Stimulated activated CD8-positive, alpha-beta memory T cell treated with anti-CD3 and anti-CD28 coated beads, Interleukin-2, amount 100 ng/mL, for 48 hours (primary cell): ENCODE measurements at places on chromosomes 4 and X.

DNA sequence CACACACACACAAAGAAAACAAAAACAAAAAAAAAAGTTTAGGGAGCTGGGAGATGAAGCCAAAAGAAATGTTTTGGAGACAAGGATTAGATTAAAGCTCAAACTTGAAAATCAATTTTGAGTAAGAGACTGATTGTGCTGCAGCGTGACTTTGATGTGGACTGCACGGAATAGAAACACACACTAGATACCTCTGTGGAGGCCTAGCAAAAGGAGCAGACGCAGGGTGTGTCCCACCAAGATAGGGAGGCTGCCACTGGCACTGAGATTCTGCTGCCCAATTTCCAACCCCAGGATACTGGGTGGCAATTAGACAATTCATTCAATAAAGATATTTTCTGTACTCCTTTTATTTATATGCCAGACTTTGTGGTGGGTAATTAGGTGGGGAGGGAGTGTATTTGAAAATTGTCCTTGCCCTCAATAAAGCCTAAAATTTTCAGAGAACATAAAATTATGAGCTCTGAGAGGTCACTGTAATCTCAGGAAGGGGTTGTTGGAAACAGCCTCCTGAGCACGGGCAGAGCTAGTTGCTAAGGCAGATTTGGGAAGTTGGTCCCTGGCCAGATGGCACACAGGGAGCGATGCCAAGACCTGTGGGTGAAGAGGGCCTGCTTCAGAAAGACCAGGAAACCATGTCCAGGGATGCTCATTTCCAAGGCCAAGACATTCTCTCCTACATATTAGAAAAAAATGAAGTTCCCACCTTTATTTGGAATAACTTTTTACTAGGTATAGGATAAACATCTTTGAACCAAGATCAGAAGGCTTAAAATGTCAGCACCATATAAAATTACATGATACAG, 1.9 kb upstream of the PPP3CA start:
- no peak for DNase-seq

- DNase-seq, result no peak
Observed at GRCh38 chr4:3874028-3874415, 107.8 kb downstream of the ADRA2C start.

GRCh38 chr4:166277853-166278252, 404.8 kb downstream of the TLL1 start:
- DNase-seq, result no peak

DNA sequence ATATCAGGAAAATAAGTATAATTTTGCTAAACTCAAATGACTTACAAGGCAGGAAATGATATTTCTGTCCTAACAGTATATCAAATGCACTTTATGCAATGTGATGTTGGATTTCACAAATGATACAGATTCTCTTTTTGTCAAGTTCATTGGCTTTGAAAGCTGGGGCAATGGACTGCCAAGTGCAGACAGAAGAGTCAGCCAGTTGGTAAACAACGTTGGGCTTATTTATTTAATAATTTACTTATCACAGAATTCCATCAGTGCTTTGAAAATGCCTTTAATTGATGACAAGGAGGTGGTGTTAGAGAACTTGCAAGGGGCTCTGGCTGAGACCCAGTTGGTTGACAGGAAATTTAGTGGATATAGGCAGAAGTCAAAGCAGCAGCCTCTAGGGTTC, 79.9 kb upstream of the ADGRG2 start:
- no peak for DNase-seq

DNA sequence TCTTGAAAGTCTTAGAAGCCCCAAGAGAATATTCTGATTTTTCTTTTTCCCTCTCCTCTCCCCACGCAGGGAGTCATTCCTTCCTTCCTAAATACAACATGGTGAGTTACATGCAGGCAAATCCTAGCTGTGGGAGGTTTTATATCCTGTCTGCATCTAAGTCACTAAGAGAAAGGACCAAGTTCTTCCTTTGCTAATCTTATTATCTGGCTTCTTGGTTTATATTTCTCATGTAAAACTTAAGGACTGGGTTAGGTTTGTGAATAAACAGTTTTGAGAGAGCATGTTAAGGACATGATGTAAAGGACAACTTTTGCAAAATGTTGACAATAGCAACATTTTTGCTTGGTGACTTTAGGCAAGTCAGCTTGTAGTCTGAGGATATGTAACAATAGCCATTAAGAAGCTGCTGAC, 5.1 kb upstream of the CXCL9 start:
- no peak for DNase-seq

GRCh38 chr4:7206911-7207567, 14.7 kb downstream of the SORCS2 start:
- DNase-seq, result no peak

DNA sequence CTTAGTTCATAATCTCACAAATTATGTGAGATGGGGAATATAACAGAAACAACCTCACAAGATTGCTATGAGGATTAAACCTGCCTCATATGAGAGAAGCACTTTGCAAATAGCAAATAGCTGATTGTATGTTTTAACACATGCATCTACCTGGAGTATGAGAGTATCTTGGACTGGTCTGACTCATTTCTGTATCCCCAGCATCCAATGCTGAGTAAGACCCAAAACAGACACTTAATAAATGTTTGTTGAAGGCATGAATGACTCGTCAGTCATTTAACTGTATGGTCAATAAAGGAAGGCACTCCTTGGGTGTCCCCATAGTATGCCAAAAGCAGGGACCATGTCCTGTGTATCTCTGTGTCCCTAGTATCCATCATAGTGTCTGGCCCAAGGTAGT, 350.9 kb upstream of the F9 start:
- DNase-seq, result no peak

DNA sequence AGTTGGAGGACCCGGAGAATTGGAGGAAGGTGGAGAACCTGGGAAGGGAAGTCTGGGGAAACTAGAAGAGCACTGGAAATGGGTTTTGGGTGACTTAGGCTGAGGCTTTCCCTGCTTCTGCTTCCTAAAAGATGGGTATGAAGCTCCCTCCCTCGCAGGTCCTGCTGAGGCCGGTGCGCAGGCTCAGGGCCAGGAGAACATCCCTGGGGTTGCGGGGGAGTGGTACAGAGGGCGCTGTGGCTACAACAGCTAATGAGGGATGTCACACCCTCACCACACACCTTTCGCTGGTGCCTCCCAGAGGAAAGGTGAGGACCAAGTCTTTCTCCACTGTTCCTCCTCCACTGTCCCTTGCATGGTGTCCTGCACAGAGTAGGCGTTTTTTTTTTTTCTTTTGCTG, 15.8 kb downstream of the APLN start:
- no peak for DNase-seq

GRCh38 chr4:33532821-33533220, 2711.5 kb downstream of the ARAP2 start:
- DNase-seq, result no peak

DNA sequence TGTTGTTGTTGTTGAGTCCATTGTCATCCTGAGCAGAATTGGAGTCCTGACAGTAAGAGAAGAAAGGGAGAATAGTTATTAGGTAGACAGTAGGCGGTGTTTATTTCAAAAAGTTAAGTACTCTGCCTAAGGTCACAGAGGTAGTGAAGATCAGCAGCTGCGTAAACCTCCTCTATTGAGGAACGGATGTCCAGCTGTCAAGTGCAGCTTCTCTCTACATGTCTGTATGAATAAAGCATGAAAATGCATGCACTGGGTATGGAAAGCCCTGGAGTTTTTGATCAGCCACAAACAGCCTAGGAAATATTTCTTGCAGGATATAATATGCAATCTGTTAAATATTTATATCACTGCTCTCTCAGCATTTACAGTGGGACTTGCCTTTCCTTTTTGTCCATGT, 109.4 kb upstream of the CBLL2 start:
- no peak for DNase-seq

DNA sequence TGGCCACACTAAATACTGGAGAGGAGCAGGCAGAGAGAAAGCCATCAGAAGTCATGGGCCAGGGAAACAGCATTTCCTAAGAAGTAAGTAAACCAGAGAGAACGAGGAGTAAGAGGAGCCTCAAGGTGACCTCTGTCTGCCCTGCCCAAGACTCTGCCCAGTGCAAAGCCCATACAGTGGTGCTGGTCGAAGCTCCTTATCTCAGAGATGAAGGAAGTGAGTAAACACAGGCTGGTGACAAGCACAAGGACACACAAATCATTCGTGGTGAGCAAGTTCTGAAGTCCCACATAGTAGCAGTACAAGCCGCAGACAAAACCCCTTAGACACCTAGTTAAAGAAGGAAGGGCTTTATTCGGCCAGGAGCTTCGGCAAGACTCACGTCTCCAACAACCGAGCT, 62.7 kb downstream of the DCTD start:
- DNase-seq, result no peak

DNA sequence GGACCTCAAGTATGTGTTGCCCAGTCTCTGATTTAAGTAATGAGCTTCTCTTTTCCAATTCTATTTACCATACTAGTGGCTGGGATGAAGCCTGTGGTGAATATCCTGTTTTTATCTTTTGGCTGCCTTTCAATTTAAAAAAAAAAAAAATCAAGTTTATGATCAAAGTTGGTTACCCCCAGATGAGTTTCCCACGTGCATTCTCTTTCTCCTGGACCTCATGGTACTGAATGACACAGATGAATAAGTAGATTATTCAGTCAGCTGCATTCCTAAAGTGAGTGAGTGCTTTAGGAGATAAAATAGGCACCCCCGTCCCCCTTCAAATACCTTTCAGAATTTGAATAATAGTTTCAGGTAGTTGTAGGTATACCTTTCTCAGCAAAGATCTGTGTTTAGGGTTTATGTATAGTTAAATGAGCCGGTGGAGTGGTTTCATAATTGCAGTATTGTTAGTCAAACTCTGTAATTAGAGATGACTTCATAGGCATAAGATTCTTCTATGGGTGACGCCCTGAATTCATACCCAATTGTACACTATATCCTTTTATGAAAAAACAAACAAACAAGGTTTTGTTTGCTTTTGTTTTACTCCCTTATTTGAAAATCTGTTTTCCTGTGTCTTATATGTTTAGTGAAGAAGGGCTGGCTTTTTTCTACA, 41.9 kb downstream of the PLS3 start:
- no peak for DNase-seq

- DNase-seq, result no peak
Observed at GRCh38 chrX:16868920-16869319, 1.2 kb downstream of the RBBP7 start.

DNA sequence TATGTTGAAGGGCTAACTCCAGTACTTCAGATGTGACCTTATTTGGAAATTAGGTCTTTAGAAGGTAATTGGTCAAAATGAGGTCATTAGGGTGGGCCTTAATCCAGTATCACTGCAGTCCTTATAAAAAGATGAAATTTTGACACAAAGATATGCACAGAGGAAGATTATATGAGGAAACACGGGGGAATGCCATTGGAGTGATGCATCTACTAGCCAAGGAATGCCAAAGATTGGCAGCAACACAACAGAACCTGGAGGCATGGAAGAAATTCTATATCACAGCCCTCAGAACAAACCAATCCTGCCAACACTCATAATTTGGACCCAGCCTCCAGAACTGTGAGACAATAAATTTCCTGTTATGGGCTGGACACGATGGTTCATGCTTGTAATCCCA, 17.6 kb downstream of the TRIM61 start:
- no peak for DNase-seq

- no peak for DNase-seq
Observed at GRCh38 chr4:73419106-73420038, 15.3 kb downstream of the ALB start.

DNA sequence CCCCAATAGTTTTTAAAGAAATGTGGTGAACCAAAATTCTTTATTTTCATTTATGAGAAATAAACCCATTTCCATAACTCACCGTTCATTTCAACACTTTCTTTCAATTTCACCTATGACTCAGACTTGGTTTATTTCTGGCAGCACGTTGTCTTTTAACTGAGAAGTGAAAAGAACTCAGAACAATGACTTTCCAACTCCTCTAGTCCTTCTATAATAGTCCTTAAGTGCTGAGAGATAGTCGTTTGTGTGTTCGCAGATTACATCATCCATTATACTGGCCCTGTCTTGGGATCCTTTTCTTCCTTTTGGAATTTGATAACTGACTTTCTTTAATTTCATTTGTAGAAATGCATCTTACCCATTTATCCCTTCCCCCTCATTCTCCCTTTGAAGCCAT, 113.6 kb downstream of the GLUD2 start:
- DNase-seq, result no peak

GRCh38 chr4:182019148-182019652, 224.0 kb upstream of the TENM3 start:
- no peak for DNase-seq

GRCh38 chr4:172631832-172632231, 536.8 kb upstream of the GALNT7 start:
- DNase-seq, result no peak

GRCh38 chrX:153357877-153358276, 23.9 kb downstream of the ZNF275 start:
- DNase-seq, result no peak

DNA sequence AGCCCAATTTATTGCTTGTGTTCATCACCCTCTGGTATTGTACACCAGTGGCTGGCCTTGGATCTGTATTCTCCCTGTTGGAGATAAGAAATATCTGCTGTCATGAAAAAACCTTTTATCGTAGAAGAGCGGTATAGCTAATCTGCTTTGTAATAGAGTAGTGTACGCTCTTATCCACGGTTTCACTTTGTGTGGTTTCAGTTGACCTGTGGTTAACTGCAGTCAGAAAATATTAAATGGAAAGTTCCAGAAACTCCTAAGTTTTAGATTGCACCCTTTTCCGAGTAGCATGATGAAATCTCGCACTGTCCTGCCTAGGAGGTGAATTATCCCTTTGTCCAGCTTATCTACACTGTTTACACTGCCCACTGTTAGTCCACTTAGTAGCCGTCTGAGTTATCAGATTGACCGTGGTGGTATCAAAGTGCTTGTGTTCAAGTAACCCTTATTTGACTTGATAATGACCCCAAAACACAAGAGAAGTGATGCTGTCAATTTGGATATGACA, 42.4 kb downstream of the KDM6A start:
- no peak for DNase-seq

DNA sequence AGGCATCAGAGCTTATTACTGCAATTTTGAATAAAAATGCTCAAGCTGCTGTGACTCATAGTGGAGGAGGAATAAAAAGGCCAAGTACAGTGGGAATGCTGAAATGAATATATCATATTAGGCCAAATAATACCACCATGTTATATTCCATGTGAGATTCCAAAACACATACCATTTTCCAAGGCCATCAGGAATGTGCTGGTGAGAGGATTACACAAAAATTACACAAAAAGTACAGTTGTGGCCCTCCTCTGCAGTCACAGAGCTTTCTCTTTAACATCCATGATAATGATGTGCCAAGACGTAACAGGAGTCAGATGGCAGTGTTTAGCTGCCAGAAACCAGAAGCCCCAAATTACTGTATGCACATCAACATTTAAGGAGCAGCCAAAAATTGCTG, 153.5 kb downstream of the PCDH18 start:
- no peak for DNase-seq
